ENCODE measurements at places on chromosomes 4 and X.

DNA sequence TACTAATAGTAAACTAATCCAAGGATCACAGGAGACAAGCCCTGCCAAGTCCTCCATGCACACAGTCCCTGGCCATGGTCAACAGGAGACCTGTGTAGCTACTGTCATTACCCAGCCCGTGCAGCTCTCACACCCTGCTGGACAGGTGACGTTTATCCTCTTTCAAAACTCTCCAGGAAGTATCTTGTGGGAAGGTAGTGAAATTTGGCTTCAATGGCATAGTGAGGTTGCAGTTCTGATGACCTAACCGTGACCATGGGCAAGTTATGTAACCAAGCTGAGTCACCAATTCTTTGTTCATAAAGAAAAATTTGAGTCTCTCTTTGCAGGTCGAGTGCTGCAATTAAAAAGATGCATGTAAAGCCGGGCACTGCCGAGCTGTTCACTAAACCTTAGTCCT is 11.3 kb upstream of the SLC2A9 start:
- peak; percentile 87 for DNase-seq

DNA sequence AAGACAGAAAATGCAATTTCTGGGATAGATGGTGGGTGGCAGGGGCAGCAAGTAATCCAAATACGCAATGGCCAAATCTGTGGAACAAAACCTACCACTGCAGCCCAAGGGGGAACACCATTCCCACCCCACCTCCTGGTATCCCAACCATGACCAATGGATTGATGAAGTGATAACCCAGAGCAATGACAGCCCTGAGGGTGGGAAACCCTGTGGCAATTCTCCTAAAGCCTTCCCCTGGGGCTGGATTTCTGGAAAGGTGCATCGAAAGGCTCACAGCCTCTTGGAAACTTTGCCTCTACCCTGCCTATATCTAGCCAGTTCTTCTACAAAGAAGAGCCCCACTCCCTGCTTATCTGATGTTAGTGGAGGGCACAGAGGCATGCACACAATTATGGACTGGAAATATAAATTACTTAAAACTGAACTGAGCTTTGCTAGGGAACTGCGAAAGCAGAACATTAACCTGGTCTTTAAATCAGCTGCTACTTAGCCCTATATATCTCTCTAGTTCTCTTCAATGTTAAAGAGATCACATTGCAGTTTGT is 59.9 kb upstream of the TXK start:
- DNase-seq, result no peak

DNA sequence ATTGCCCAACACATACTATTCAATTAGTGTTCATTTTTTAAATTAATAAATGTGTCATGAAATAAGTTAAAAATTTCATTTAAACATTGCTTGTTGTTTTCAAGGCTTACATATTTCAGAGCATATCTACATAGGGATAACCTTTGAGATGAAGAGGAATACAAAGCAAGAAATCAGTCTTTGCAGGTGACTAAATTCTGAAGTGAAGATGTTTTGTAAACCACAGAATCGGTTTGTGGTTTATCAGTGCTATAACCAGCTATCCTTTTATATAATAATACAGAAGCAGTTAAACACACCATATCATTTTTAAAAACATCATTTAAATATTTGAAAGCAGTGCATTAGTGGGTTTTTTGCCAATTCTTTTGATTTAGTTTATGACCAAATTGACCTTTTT is 26.9 kb downstream of the FAM241A start:
- no peak for DNase-seq

DNA sequence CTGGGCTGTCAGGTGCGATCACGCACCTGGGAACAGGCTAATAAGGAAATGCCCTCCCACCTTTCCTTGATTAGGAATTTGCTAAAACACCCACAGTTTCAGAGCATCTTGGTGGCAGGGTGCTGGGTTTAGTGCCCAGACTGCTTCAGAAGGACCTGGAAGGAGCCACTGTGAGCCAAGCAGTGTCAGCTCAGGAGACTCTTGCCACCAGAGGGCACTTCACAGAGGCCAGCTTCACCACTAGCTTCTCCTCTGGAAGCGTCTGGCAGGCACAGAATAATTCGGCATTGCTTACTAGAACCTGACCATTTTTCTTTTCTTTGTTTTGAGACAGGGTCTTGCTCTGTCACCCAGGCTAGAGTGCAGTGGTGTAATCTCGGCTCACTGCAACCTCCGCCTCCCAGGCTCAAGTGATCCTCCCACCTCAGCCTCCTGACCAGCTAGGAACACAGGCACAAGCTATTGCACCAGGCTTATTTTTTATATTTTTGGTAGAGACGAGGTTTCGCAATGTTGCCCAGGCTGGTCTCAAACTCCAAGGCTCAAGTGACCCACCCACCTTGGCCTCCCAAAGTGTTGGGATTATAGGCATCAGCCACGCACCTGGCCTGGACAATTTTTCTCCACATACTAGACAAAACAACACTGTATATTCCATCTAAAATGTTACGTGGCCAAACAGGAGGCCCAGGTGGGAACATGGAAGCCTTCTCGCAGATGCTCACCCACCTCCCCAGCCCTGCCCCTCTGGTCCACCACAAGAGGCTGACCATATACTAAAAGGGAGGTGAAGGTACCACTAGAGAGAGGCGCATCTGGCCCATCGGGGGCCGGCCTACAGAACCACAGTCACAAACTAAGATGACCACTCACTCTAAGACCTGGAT is 14.1 kb downstream of the NOP14 start:
- DNase-seq, result peak; percentile 51

DNA sequence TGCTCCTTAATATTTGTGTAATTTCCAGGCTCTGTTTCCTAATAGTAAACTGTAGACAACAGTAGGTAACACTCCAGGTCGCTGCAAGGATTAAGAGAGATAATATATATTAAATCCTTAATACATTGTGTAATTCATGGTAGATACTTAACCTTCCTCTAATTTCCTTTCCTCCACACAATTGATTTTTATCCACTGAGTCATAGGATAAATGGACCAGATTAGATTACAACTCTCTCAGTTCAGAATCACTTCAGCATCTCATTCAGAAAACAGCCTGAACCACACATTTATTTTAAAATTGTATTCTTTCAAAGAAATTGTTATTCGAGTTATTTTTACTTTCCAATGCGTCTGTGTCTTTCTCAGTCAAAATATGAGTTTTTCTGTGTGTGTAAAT is 17.1 kb downstream of the GK2 start:
- no peak for DNase-seq
